ENCODE measurements at places on chromosomes 2 and 18.

DNA sequence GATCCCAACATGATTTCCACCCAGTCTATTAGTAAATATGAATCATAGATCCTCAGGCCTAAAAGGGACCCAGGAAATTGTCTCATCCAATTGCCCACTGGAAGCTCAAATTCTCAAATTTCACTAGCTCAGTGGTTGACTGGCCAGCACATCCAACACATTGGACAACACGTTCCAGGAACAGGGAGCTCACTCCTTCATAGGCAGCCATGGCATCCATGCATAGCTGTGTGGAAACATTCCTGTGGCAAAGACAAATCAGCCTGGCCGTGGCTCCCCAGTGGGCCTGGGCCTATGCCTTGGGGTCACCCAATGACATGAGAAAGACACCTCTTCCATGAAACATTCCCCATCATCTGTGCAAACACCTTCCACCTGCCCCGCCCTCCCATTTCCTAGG is 261.1 kb downstream of the ANAPC1 start:
- no peak for DNase-seq

DNA sequence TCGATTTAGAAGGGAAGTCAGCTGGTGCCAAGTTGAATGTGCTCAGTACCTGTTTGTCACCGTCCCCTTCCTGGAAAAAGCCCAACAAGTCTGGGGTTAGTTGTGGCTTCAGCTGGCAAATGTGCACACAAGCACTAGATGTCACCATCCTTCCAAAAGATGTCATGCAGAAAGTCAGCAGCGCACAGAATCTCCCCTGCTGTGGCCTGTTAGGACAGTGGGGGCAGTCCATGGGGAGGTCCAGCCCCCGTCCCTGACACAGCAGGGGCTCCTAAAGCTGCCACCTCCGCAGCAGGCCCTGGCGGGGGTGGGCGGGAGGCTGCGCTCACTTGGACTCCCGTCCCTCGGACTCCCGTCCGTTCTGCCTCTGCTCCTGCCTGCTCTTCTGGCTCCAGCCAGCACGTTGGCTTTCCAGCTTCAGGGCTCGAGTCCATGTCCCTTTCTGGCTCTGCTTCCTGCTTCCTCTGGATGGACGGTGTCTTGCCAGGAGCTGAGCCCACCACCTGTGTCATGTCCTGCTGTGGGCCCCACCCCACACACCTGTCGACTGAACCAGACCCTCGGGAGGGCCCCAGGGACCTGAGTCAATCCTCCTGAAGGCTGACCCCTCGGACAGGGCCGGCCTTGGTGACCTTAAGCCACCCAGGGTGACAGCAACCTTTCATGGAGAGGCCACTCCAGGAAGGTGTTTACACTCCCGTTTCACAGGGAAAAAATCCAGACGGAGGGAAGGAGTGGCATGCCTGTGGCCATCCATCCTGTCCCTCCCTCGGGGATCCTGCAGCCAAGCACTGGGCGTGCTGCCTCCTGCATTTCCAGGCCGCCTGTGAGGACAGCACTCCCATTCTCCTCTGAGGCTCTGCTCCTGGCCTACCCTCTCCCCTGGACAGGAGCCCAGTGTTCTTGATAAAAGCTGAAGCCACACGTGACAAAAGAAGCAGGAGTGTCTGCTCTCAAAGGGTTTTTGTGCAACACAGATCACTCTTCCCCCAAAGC is 8.5 kb downstream of the RAB17 start:
- peak; percentile 50 for DNase-seq

- no peak for DNase-seq
Measured at GRCh38 chr2:9791711-9792110, 51.6 kb upstream of the TAF1B start.

DNA sequence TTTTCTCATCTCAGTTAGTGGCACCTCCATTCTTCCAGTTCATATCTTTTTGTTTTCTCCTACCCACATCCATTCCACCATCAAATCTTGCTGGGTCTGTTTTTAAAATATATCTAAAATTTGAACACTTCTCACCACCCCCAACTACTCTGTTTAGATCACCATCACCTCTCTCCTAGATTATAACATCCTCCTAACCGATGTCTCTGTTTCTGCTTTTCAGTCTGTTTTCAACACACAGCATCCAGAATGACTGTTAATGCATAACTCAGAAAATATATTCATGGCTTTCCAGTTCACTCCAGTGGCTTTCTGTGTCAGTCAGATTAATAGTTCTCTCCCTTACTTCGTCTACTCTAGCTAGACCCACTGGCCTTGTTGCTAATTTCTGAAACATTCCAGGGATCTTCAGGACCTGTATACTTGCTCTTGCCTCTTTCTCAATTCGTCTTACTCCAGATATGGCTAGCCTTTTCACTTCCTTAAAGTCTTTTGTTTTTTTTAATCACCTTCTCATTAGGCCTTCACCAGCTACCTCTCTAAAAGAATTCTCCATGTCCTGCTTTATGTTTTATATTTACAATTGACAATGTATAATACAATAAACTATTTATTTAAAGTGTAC is 105.3 kb downstream of the COMMD1 start:
- no peak for DNase-seq

- DNase-seq = no peak
Measured at GRCh38 chr2:122682356-122682755, 926.9 kb downstream of the TSN start.

DNA sequence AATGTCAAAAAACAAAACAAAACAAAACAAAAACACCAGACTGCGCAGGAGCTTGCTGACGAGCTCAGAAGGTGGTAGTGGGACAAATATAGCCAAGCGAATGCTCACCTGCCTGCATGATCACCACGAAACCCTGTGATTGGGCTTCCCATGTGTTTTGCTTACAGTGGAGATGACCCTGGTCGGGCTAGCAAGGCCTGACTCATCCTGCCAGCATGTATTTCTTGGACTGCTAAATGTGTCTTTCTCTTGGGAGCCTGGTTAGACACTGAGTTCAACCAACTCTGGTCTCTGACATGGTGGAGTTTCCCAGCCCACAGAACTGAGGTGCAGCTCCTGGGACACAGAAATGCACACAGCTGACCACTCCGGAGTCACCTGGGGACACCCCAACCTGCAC is 30.7 kb upstream of the DUSP2 start:
- DNase-seq = no peak

DNA sequence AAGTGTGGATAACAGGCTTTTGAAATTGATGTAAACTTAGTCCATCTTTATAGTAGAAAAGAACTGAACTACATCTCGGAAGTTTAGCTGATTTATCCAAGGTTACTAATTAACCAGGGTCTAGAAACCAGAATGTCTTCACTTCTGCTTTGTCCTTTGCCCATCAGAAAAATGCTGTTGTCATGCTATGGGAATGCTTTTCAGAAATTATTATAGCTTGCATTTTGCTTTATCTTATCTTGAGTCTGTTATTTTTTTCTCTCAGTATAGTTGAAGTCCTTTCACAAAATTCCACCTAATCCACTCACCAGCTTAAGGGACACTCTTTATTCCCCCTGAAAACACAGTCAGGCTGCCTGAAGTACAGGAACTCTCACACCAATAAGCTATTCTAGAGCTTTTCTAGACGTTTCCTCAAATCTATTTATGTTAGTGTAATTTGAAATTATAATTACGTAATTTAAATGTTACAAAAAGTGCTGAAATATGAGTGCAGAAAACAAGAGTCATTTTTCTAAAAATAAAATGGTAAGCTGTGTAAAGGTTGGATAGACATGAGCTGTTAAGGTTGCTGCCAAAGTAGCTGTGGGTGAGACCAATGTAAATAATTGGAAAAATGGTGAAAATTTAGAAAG is 456.3 kb downstream of the TGIF1 start:
- no peak for DNase-seq

- DNase-seq = no peak
Measured at GRCh38 chr2:124450481-124450880, 425.4 kb downstream of the CNTNAP5 start.

DNA sequence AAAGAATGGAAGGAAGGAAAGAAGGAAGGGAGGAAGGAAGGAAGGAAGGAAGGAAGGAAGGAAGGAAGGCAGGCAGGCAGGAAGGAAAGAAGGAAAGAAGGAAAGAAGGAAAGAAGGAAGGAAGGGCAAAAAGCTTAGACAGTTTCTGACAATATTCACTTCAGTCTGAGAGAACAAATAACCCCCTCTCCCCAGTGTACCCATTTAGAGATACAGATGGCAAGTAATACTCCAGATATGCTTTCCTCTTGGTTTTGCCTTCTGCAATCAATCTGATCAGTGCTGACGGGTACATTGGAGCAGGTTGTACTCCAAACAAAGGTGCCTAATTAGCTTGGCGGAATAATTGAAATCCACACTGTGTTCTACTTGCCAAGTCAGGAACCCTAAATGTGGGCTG is 534.6 kb upstream of the TMEFF2 start:
- DNase-seq = no peak

GRCh38 chr18:78221496-78221895 is 758.1 kb upstream of the SALL3 start:
- DNase-seq = no peak

DNA sequence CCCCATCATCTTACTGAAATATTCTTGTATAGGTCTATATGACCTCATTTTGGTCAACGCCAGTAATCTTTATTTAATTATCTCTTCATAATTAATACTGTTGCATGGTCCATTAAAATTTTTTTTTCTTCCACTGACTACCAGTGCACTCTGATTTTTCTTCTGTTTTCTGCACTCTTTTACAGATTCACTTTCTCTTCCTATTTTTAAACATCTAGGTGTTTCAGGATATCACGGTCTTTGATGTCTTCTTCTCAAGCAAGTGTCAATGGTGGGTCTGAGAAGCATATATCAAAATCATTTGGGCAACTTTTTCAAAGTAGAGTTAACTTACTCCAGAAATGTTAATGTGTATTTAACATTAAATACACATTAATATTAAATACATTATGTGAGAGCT is 51.4 kb downstream of the CCDC141 start:
- DNase-seq = no peak

DNA sequence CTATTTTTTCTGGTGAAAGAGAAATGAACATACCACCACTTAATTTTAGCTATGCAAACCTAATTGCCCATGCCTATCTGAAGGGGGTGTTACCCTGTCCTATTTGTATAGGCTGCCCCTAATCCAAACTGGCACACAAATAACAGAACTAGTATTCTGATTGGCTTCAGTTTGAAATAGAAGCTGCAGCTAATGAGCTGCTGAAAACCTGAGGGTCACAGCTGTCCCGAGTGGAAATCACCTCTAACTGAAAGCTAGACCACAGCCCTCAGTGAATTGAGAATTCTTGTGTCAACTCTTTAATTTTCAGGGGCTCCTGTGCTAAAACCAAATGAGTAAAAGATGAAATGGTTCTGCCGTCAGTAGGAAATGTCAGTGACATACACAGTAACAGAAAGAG is 28.7 kb downstream of the CCDC141 start:
- no peak for DNase-seq

DNA sequence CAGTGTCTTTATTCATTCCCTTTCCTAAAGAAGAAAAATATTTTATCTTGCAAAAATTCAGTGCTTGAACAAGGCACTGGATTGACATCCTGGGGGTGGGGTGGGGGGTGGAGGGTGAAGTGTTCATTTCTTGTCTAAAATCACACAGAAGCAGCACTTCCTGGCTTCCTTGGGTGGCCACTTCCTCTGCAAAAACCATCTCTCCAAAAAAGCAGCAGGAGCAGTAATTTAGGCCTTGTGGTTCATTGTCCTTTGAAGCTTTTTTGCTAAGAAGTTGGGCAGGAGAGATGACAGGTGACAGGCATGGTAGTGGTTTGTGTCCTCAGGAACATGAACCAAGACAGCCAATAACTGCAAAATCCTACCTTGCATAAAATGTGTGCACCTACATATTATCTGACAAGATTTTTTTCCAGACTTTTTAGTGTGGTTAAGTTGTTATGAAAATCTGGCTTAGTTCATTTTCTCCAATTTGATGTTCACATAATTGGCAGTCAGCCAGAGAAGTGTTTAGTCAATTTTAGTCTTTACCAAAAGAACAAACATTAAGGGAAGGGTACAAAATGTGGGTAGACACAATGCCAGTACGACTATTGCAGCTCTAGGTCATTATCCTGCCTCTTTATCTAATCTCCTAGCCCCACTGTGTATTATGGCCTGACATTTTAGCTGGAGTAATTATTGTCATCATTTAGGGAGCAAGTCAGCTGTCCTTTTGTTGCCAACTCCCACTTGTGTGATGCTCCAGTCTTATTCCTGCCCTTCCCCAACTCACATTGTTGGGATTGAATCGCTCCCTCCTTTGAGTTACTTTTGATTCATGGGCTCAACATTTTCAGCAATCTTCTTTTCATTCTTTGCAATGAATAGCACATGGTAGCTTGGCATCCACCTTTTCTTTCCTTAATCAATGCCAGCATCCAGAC is 177.2 kb downstream of the MYO3B start:
- DNase-seq = no peak

- no peak for DNase-seq
Measured at GRCh38 chr2:239293775-239294430, 106.9 kb downstream of the HDAC4 start.

- DNase-seq = no peak
Measured at GRCh38 chr2:159982270-159982669, 80.1 kb downstream of the PLA2R1 start.

- no peak for DNase-seq
Measured at GRCh38 chr18:68972176-68972575, 174.3 kb downstream of the CCDC102B start.

DNA sequence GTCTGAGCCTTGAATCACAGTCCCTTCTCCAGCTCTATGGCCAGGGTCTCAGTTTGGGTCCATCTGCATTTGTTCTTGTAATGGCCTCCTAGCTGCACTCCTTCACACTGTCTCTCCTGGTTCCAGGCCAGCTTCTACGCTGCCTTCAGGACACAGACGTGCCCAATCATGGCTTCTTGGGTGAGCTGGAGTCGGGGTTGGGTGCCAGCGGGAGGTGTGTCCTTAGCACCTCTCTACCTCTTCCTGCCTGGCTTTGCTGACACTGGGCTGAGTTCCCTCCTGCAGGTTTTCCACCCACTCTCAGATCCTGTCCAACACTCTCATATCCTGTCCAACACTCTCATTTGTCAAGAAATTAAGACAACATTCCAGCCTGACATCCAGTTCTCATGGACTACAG is 9.6 kb downstream of the TRPM8 start:
- no peak for DNase-seq

DNA sequence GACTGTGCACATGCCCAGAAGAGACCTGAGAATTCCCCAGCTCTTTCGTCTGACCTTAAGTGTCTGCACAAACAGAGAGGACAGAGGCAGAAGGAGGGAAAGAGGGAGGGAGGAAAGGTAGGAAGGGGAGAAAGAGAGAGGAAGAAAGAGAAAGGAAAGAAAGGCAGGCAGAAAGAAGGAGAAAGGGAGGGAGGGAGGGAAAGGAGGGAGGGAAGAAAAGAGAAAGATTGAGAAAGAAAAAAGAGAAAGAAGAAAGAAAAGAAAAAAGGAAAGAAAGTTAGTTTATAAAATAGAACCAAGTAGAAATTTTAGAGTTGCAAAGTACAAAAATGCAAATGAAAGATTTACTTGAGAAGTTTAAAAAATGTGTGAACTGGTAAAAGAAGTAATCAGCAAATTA is 7.4 kb upstream of the POLR1B start:
- no peak for DNase-seq

- no peak for DNase-seq
Measured at GRCh38 chr2:200968735-200969134, 5.3 kb upstream of the ORC2 start.

DNA sequence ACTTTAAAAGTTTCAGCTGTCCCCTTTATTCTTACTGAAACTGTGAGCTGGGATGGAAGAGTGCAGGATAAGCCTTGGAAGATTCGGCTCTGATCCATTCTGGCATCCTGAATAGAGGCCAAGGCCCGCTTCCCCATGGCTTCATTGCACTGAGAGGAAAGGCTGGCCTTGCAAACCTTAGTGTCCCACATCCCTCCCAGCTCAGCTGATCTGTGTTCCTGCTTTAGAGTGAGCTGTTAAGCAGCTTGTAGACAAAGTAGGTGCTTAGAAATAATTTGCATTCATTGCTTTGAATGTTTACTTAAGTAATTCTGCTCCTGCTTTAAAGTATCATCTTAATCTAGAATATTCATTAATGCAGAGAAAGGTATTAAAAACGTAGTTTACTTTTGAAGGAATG is 169.6 kb upstream of the BOD1L2 start:
- DNase-seq = no peak

All from midbrain (tissue), 1 donor.